ENCODE measurements at places on chromosomes 6 and 20.

GRCh38 chr20:15682690-15683089 lies 890.6 kb downstream of the KIF16B start:
- DNase-seq, result no peak

- no peak for DNase-seq
Observed at GRCh38 chr6:15952231-15953151, 176.4 kb upstream of the MYLIP start.

DNA sequence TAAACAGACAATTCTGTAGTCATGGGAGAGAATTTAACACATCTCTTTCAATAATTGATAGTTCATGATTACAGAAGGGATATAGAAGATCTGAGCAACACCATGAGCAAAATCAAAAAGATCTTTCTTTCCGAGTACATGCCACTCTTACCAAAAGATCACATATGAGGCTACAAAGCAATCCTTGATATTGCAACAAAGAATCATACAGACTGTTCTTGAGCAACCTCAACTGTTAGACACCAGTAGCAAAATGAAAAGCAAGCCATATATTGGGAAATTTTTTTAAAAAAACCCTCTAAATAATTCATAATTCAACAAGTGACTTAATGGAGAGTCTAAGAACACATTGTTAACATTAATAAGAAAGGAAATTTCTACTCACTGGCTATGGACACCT lies 3.6 kb upstream of the CD83 start:
- DNase-seq, result no peak

DNA sequence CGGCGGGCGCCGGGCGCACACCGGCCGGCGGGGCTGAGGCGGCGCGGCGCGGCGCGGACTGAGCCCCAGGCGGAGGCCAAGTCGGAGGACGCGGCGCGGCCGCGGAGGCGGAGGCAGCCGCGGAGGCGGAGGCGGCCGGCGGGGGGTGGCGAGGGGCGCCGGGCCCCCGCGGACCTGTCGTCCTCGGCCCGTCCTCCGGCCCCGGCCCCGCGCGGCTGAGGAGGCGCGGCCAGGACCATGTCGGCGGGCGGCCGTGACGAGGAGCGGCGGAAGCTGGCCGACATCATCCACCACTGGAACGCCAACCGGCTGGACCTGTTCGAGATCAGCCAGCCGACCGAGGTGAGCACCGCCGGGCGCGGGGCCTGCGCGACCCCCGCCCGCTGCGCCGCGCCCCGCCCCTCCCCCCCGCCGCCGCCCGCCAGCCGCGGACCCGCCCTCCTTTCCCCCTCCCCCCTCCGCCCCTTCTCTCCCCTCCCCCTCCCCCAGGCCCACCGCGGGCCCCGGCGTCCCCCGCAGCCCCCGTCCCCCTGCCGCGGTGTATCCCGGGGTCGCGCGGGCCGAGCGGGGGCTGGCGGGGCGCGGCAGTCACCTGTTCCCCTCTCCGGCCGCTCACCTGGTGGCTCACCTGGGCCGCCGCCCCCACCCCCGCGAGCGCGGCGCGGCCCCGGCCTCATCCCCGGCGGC lies at the start of gene AFDN:
AFDN (plus strand) TSS at position 16 of the 687 bp plus-strand sequence; CDS start at position 238, 222 bp downstream.
- peak; percentile 63 for DNase-seq

- no peak for DNase-seq
Observed at GRCh38 chr20:46743088-46743487, 33.6 kb downstream of the SLC2A10 start.

Data from H1 (cell line).